ENCODE measurements at places on chromosomes 1 and 21.
A peak's percentile ranks its signal among the peaks of the same experiment; 100 is the strongest.

DNA sequence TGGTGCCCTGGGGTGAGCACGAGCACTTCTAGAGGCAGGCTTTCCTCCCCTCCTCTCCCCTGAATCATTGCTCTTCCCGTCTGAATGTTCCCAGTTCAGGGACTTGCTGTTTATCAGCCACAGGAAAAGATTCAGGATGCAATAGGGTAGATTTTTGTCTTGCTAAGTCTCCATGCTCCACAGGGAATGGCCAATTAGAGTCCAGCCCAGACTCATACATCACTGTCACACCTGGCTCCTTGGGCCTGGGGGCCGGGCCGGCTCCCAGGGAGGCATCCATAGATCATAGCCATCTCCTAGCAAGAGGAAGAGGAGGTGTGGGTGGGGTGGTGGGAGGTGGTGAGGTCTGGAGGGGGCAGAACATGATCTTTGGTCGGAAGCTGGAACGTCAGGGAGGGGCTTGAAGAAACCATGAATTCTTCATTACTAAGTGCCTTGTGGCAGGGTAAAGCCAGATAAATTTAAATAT, 83.4 kb downstream of the LRRN2 start:
- DNase-seq = no peak

GRCh38 chr21:26168371-26168770, 2.2 kb downstream of the APP start:
- DNase-seq = no peak

GRCh38 chr1:147791876-147792275, 31.5 kb upstream of the GJA5 start:
- no peak for DNase-seq

- no peak for DNase-seq
Observed at GRCh38 chr21:32813265-32813903, 41.8 kb upstream of the PAXBP1 start.

DNA sequence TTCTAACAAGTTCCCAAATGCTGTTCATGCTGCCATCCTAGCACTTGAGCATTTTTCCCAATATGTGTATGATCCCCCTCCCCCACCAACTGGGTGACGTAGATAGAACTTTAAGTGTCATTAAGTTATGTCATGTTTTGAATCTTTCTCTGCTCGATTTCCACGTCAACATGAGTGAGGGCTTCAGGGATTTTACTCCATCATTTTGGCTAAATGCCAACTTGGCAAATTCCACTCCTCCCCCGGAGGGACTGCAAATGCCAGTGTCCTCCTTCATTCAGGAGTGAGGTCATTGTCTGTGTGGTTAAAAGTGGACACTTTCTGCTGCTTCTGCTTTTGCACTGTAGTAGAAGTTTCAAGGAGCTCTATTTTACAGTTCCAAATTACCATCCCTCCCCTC, 201.7 kb downstream of the FGGY start:
- DNase-seq = no peak

DNA sequence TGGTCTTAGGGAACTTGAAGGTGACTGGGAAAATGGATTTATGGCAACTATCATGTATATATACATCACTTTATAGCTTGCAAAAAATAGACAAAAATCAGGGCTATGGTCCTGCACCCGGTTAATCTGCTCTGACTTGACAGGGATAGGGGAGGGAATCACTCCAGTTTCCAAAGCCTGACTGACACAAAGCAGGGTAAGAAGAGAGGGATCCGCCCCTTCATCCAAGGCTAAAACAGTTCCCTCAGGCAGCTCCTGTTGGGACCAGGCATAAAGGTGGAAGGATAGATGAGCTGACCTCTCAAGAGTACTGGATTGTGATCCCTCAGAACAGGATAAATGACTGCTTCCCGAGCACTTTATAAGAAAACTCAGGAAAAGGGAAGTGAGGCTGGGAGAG, 1.4 kb downstream of the PBXIP1 start:
- DNase-seq = no peak

DNA sequence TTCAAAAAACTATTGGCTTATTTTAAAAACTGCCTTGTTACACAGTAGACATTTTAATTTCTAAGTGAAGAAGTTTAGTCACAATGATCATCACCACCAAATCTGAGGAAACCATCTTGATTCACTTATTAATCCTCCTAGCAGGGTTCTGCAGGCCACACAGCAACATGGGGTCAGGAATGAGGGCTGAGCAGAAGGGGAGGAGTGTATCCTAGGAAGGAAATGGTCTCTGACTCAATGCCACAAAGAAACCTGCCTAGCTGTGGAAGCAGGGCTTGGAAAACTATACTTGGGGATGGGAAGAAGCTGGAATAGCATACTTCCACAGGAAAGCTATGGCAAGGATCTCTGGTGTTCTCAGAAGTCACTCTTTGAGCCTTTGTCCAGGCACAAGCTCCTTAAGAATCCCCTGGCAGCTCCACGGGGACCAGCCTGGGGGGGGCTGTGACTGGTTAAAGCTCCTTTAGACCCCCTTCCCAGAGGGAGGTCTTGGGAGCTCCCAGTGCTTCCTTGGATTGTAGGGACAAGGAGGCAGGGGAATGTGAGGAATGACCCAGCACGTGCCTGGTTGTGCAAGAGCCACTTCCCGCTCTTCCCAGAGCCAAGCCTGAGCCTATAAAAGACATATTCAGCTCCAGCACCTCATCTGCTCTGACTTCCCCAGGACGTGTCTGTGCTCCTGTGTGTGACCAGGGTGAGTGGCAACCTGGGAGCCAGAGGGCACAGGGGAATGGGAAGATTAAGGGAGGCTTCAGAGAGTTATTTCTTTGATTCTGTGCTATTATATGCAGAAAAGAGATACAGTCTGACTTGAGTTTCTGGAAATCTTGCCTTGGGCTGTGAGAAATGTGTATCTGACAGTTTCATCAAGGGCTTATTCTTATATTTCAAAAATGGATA, at the start of gene LCE2A:
Gene LCE2A, plus strand, starts transcription at position 645 of the 900 bp plus-strand sequence. CDS start 557 bp downstream, outside the sequence.
- no peak for DNase-seq

- DNase-seq = peak; percentile 32
Observed at GRCh38 chr1:89611721-89612120, 21.2 kb upstream of the LRRC8C start.

DNA sequence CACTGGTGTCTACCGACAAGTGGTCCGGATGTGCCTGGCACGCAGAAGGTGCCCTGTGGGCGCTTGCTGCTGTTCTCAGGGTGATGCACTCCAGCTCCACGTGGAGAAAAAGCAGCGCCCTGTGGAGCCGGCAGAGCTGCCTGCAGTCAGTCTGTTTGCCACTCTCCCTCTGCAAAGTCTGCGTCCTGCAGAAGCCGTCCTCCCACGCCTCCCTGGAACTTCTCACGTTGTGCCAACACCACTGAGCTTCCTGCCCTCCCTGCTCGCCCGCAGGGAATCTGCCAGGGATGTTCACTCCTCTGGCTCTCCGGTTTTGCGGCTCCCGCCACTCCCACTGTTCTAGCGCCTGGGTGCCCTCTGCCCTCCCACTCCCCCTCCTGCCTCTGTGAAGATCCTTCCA, 19.8 kb upstream of the UBXN10 start:
- DNase-seq = no peak

- DNase-seq = no peak
Observed at GRCh38 chr1:163745204-163745603, 423.4 kb downstream of the NUF2 start.

GRCh38 chr21:17428484-17428869, 84.4 kb upstream of the CXADR start:
- no peak for DNase-seq

DNA sequence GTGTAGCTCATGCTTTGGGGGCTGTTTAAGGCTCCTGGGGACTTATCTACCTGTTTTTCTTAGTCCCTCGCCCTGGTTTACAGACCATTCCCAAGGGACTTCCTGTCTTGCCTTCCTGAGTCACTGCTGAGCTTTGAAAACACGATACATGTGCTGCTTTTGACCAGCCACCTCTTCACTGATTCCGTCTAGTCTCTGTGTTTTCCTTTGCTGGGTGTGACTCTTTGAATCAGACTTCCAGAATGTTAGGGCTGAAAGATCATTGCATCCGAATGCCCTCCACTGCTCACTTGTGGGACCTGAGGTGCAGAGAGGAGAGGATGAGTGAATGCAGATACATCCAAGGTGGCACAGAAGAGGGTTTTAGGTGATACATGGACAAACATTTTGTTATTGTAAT, 35.4 kb upstream of the CITED4 start:
- DNase-seq = no peak

- DNase-seq = no peak
Observed at GRCh38 chr1:74053407-74053806, 144.6 kb downstream of the LRRIQ3 start.

GRCh38 chr1:17145648-17146047, 26.4 kb upstream of the PADI2 start:
- DNase-seq = no peak

- DNase-seq = no peak
Observed at GRCh38 chr1:34787461-34788420, 5.1 kb upstream of the GJA4 start.

DNA sequence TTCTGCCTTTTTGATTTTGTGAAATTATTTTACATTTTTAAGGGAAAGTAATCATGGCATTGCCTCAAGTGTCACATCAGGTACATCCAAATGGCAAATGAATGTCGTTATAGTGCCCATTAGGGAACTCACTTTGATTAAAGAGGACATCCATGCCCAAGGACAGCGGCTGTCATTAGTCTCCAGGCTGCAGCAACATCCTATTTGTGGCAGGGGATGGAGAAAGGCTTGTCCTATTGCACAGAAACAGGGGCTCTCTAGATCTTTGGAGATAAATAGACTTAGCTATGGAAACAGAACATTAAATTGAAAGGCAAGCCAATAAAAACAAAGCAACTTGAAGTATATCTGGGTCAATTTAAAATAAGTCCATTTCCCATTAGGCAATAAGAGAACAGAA, 439.3 kb downstream of the NEGR1 start:
- DNase-seq = no peak

GRCh38 chr1:185934476-185935189, 200.4 kb downstream of the HMCN1 start:
- DNase-seq = no peak

DNA sequence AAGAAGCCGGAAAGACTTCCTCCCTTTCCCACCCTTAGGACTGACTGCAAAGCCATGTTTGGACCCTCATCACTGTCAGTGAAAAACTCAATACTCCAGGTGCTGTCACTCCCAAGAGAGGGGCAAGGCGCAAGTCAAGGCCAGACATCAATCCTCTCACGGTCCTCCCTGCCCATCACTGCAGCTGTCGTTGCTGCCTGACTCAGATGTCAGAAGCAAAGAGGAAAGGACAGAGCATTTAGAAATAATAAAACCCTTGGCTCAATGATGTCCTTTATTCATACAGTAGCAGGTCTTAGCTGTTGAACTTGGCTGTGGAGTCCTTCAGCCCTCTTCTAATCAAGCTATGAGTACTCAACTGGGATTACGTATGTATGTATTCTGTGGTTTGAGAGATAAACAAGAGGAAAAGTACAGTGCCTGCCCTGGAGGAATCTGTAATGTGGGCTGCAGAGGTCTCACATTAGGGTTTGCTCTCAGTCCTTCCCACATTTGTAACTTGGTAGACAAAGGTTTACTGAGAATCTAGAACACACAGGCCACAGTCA, 13.5 kb downstream of the SUSD4 start:
- no peak for DNase-seq

GRCh38 chr1:161132410-161133219, at the start of gene DEDD:
Gene DEDD, minus strand, starts transcription at chr1:161132667. Its CDS starts 8,205 bp downstream, at chr1:161124462.
- DNase-seq = peak; percentile 89

DNA sequence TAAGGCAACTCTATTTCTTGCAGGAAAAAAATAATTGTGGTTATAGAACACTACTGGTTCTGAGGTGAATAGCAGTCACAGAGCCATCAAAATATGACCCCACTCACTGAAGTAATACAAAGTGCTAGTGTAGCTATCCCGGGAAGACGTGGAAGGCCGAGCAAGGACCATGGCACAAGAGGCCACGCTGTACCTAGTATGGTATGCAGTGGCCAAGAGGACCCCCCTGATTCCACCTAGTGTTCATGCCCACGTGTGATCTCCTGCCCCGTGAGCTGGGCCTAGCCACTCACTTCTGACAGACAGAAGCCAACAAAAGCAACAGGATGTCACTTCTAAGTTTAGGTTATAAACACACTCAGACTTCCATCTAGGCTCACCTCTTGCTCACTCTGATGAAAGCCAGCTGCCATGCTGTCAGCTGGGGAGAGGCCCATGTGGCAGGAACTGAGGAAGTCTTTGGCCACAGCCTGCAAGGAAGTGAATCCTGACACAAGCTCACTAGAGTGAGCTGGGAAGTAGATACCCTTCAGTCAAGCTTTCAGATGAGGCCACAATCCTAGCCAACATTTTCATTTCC, 21.7 kb upstream of the LSS start:
- DNase-seq = no peak
